ELF-1 (cell line): ENCODE measurements at places on chromosomes 16 and 17.

- DNase-seq = no peak
Observed at GRCh38 chr17:681738-682529, 32.7 kb downstream of the VPS53 start.

GRCh38 chr17:14813649-14814370 lies 451.3 kb downstream of the PMP22 start:
- peak; percentile 79 for DNase-seq

DNA sequence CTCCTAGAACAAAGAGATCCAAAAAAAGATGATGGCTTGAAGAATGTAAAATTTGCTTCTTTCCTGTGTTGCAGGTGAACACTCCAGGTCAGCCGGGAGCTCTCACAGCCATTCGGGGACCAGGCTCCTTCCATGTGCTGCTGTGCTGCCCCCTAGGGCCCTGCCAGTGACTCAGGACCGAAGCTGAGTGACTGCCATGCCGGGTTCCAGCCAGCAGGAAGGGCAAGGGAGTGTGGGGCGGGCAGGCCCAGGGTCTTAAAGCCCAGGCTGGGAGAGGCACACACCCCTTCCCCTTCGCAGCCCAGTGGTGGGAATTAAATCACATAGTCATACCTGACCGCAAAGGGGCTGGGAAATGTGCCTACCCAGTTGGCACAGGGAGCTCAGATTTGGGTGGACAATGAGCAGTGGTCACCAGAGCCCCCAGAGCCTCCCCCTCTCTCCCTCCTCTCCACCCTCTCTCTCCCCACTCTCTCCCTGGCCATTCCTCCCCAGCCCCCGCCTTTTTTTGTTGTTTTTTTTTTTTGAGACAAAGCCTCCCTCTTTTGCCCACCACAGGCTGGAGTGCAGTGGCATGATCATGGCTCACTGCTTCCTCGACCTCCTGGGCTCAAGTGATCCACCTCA lies 11.5 kb downstream of the EPOP start:
- peak; percentile 94 for DNase-seq

- no peak for DNase-seq
Observed at GRCh38 chr17:65219707-65220106, 82.5 kb downstream of the RGS9 start.

DNA sequence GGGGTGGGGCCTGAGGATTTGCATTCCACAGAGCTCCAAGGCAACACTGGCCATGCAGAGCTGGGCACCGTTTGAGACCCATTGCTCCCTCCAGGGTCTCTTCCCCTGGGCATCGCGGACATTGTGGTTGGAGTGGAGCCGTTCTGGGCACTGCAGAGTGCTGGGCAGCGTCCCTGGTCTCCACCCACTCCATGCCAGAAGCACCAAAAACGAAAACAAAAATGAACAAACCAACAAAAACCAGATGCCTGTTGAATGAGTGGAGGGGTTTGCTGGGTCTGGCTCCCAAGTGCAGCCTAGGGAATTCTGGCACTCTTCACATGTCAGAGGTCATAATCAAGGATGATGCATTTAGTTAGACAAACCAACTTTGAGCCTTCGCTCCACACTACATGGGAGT lies 17.9 kb downstream of the WNT9B start:
- DNase-seq = no peak

DNA sequence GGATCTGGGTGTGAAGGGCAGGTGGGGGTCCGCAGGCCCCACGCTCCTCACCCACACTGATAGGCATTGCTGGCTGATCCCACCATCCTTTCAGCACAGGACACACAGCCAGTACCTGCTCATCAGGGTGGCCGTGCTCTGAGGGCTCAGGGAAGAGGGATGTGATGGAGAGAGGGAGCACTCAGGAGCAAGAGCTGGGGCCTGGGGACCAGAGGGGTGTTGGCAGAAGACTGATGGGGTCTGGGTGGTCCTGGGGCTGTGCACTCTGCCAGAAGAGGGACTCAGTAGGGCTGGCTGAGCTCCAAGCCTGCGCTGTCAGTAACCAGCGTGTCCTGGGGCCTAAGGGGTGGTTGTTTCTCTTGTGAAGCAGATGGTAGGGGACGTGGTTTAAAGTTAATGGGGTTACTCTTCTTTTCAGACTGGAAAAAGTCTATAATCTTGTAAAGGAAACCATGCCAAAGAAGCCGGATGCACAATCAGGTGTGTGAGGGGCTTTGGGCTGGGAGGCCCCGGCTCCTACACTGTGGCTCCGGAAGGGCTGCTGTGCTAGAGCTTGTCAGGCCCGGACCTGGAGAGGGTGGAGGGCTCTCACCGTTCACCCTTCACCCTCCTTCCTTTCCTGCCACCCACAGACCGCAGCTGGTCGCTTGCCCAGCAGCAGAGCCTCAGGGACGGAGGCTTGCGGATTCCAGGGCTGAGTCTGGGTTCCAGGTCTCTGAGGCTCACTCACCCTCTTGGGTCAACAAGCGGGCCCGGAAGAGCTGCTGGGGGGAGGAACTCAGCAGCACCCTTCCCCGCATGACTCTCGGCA lies 27.8 kb downstream of the POLR3E start:
- no peak for DNase-seq

- DNase-seq = peak; percentile 84
Observed at GRCh38 chr16:9256196-9256595, 164.8 kb downstream of the HAPSTR1 start.

GRCh38 chr17:77700165-77700881 lies 258.2 kb upstream of the TNRC6C start:
- no peak for DNase-seq

DNA sequence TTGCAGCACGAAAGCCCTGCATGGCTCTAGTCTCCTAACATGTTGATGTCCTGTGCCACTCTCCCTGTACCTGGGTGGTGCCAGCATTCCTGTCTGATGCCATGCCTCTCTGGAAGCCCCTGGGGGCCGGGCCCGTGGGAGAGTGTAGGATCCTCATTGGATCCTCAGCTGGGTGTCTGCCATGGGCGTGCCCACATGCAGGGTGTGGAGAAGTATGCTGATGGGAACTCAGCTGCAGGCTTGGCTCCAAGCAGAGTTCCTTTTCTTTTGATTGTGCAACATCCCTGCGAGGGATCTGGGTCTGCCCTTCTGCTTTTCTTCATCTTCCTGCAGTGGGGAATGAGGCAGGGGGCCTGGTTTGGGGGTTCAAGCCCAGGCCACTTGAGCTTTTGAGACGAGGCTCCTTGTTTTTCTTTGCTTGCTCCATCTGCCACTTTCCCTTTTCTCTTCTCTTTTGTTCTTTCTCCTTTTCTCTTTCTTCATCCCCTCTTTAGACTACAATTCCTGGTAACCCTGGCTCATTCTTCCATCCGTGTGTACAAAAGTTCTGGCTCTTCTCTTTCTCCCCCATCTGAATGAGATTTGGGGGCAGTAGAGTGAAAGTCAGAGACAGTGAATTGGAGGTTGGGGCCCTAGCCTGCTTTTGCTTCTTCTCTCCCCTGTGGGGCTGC lies 32.9 kb downstream of the KSR1 start:
- DNase-seq = peak; percentile 48

GRCh38 chr16:20944861-20945574 lies 44.4 kb downstream of the LYRM1 start:
- DNase-seq = peak; percentile 33

GRCh38 chr17:45298546-45299285 lies 18.1 kb downstream of the MAP3K14 start:
- no peak for DNase-seq

DNA sequence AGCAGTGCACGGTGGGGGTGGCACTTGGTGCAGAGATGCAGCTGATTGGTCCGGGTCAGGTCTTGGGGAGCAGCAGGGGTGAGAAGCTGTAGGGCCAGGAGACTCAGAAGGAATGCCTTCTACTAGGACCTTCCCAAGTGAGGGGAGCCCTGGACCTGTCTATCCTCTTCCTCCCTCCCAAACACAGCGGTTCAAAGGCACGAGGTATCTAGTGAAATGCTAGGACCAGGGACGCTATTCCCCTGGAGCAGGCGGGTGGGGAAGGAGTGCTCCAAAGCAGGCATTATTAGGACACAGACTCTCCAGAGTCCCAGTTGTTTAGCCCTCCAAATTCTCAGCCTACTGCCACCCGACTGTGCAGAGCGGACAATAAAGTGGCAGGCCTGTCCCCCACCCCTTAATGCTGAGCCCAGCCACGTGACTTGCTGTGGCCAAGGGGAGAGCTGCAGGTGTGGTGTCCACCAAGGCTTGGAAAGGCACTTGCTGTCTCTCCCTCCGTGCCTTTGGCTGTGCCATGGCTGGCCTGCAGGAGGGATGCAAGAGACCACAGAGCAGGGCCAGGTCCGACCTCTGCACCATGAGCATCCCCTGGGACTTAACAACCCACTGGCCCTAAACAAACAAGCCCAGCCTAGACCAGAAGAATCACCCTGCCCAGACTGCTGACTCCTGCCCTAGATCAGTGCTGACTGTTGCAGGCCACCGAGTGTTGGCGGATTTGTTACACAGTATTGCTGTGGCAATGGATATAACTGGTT lies 97.2 kb downstream of the TBC1D16 start:
- DNase-seq = peak; percentile 5

DNA sequence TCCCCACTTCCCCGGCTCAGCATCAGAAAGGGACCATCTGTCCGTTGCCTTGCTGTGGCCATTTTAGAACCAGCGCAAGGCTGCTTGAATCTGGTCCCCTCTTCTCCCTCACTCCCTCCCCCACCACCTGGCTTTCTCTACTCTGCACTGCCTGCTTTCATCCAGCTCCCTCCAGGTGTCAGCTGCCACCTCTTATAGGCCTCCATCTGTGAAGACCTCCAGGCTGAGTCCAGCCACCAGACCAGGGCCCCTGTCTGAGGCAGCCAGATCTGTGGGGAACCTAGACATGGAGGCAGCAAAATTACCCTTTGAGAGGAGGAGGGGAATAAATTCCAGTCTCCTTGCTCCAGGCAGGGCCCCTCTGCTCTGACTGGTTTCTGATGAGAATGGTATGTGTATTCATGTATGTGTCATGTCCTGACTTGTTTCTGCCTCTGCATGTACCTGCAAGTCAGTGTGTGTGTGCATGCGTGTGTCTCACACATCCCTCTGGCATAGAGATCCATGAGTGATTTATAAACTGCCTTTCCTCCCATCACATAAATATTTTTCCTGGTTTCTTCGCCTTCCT lies 21.1 kb downstream of the MINK1 start:
- DNase-seq = peak; percentile 80
